ENCODE measurements at places on chromosomes 13 and 19.

DNA sequence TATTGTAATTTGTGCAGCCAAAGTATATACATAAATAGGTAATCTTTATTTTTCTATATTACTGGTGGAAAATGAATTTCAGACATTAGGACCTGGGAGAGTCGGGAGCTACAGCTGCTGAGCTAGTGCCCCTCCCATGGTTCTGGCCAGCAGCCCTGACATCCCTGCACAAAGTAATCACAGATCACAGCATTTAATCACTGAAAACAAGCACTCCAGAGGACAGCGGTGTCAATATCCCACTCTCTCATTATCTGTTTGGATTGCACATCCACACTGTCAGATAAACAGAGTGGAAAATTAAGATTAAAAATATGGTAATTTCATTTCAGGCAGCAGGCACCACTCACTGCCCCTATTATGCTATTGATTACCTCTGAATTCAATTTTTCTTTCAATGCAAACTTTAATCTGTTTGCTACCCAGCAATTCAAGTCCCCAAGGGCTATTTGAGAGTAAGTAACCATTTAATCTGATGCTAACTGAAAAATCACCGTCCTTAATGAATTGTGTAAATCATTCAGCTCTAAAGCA is 254.1 kb upstream of the SOX21 start:
- no peak for DNase-seq

DNA sequence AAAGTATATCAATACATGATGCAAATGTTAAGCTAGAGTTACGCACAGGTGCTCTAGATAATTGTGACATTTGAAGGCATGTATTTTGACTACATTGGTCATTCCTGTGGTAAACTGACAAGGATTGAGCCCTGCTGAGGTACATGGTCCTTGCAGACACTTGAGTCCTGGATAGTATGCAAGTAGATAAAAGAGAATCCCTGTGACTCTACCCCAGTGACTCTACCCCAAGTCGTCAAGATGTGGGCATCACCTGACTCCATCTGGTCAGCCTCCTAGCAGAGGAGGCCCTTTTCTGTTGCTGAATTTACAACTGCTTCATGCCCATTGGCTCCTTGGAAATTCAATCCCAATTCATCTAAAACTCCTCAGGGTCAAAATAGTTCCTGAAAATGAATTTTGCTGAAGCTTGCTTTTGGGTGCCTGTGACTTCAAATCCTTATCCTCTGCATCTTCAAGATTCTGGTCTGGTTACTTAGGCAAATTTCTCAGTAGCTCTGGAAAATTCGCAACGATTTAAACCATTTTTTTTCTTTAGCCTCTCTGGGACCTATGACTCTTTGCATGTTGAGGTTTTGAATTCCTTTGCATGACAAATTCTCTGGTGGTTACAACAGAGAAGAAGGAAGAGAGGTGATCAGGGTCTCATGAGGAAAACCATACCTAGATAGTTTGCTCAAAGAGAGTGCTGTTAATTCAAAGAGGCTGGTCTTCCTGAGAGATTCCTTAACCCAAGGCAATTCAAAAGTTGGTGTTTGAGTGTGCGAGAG is 422.1 kb downstream of the FGF9 start:
- DNase-seq, result peak; percentile 60

DNA sequence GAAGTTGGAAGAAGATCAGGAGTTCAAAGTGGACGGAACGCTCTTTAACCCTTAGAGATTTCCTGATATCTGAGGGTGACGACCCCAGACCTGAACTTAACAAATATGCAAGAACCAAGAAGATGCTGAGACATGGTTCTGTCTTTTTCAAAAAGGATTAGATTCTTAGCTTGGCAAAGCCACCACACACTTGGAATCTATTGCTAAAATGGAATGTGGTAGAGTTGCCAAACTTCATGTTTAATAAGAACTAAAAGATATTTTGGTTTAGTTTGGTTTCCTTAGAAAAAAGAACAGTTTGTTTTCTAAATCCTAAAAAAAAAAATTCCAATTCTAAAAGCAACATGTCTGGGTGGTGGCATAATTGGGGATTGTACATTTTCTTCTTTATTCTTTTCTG is 29.5 kb downstream of the UNC13A start:
- no peak for DNase-seq

DNA sequence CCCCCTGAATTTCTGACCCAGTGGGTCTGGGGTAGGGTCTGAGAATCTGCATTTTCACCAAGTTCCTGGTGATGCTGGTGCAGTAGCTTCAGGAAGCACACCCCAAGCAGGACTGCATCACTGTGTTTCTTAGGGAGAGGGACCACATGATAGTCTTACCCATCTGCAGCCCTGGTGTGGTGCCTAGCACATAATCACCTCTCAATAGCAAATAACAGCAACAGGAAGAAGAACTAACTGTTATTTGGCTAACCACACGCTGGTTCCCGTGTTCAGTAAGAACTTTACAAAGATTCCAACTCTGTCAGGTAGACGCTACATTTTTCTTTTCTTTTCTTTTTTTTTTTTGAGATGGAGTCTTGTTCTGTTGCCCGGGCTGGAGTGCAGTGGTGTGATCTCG is 41.9 kb upstream of the SPATA13 start:
- no peak for DNase-seq

DNA sequence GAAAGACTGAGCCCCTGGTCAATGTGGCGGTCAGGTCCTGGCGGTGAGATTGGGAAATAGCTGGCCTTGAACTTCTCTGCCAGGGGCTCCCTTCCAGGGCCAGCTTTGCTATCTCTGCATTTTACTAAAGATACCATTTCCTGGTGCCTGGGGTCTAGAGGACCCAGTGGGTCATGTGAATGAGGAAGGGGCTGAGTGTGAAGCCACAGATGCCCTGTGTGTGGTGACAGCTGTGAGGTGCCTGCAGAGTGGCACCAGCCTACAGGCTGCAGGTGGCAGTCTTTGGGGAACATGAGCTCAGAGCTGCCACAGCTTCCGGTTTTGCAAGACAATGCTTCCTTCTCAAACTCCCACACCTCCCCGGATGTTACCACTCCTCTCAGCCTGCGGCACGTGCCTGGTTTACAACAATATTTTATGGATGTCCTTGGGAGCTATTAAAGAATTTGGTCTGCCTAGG is 5.2 kb upstream of the MLNR start:
- DNase-seq, result no peak

Measured in fibroblast of skin of abdomen (primary cell).